ENCODE measurements at places on chromosomes 11 and 22.

- no peak for DNase-seq
Observed at GRCh38 chr11:116981266-116981885, 116.9 kb downstream of the SIK3 start.

DNA sequence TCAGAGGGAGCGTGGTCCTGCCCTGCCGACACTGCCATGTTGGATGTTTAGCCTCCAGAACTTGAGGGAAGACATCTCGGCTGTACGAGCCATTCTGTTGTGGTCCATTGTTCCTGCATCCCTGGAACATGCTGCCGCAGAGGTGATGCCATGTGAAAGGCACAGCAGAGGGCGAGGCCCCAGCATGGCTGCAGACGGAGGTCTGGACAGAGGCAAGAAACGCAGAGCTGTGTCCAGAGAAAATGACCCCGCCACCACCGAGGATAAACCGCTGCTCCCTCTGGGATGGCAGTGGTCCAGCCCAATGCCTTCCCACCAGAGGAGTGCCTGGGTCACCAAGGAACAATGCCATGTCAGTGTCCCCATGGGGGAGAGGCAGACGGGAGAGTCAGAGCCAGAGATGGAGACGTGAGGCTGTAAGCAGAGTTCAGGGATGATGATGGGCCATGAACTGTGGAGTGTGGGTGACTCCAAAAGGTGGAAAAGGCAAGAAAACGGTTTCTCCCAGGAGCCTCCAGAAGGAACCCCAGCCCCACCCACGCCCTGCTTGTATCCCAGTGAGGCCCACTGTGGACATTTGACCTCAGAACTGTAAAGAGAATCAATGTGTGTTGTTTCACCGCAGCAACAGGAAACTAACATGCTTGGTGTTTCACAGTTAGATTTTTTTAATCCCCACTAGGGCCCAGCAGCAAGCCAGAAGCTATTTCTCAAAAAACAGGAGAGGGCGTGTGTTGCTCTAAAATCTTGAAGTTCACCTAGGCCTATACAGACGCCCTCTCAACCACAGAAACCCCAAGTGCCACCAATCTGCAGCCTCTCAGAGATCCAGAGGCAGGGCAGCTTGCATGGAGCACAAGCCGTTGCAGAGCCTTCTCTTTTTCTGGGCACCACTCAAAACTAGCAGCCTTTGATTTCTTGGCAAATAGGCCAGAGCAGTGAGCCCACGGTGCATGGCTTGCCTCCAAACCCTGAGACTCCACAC lies 1422.9 kb downstream of the TBC1D22A start:
- DNase-seq: no peak

DNA sequence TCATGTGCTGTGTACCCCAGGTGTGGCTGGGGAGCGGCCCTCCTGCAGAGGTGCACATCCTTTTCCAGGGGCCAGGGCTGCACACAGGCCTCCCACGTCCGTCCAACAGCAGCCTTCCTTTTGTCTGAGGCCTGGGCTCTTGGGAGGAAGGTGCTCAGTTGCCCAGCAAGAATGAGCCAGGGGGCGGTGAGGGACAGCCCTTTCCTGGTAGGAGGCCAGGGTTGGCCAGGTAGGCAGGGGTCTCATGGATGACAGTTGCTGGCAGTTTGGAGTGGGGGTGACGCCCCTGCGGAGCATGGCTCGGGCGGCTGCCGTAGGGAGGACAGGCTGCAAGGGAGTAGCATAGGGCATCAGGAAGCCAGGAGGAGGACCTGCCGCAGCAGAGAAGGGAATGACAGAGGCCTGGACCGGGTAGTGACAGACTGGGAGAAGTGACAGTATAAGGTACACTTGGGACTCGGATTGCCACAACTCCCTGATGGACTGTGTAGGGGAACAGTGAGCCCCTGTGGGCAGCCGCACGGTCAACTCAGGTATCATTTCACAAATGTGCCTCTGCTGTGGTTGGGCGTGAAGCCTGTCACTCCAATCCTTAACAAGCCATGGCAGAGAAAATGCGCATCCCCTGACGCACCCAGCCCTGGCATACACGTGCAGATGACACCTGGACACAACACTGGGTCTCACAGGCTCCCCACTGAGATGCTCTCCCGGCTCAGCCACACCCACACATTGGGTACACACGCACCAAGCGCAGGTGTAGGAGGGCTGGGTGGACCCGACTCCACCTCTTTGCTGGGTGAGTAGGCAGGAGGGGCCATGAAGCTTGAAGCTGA lies 79.7 kb downstream of the DGCR2 start:
- DNase-seq: no peak

GRCh38 chr22:28547132-28547842 lies 132.4 kb downstream of the TTC28 start:
- DNase-seq: no peak

DNA sequence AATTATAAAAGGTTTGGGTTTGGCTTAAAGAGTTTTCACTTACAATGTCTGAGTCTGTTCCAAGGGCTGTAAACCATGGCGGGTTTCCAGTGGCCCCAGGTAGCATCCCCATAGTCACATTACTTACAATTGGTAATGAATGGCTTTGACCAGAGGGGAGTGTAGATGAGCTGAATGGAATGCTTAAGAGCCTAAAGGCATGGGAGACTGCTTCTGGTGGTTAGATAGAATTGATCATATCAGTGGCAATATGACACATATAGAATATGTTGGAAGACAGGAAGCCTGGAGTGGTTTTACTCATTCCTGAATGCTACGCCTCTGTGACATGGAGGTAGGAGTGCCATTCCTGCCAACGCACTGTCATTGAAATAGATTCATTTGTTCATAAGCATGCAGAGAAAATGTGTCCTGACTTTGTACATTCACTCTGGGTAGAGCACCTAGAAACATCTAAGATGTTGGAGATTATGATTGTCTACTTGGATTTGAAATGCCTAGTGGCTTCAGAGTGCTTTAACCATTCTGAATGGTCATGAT lies 183.3 kb downstream of the BLID start:
- no peak for DNase-seq

DNA sequence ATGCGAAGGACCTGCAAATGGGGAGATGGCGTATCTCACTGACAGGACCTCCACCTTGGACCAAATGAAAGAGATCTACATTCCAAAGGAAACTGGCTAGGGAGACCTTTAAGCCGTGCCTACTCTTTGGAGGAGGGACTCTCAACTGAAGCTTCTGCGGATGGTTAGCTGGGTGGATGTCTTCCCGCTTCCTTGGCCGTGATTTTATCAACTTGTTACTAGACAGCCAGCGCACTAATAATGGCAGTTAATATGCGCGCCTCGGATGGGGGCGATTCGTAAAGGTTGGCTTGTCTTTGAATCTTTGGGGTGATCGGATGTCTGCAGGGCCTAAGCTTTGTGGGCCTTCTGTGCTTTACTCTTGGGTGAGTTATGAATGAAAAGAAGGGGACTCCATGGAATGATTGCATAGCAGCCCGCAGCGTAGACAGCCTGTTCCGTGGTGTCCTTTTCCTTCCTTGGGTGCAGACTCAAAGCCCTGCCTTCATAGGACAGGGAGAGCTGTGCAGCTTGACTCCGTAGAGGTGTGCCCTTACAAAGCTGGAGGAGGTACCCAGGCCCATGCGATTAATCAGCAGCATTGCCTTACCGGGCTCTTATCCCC lies 1.5 kb downstream of the ZNRF3 start:
- no peak for DNase-seq

DNA sequence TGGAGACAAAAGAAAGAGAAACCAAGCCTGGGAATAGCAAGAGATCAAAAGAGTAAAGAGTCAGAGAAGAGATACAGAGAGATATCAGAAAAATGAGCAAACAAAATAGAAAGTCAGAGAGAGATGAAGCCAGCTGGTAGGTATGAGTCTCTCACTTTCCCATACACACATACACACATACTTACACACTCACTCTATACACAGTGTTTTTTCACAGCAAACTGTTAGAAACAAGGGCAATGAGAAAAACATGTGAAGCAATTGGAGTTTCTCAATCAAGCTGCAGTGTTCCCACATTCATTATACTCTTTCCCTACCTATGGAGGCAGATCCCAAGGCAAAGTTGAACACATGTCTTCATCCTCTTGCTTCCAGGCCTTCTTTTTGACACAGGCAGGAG lies 2.6 kb upstream of the NLRP10 start:
- no peak for DNase-seq

Measured in hippocampal formation (tissue), 2 donors.